ENCODE measurements at places on chromosomes 2 and 18.

DNA sequence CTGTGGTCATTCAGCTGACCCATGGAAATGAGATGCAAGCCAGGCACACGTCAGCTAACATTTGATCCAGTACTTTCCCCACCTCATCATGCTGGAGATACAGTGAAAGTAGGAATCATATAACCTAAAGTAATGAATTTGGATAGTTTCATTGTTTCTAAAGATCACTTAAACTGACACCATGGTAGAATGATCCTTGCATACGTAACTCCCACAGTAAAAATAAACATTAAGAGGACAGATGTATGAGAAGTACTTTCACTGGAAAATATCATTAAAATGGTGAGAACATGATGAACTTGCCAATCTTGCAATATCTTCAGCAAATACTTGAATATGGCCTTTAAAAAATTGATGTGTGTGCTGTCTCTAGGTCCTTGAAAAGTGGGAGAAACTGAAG is 85.4 kb downstream of the MAIP1 start:
- no peak for DNase-seq

DNA sequence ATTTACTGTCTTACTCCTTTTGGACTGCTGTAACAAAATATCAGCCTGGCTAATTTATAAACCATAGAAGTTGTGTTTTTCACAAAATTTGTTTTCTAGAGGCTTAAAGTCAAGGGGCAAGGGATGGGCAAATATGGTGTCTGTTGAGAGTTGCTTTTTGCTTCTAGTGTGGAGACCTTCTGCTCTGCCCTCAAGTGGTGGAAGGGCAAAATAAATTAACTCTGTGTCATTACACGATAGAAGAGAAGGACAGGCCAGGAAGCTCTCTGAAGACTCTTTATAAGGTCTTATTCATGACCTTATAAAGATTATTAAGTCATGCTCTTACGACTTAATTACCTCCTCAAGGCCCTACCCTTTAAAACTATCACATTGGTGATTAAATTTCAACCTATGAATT is 181.2 kb upstream of the LRATD1 start:
- DNase-seq: no peak

DNA sequence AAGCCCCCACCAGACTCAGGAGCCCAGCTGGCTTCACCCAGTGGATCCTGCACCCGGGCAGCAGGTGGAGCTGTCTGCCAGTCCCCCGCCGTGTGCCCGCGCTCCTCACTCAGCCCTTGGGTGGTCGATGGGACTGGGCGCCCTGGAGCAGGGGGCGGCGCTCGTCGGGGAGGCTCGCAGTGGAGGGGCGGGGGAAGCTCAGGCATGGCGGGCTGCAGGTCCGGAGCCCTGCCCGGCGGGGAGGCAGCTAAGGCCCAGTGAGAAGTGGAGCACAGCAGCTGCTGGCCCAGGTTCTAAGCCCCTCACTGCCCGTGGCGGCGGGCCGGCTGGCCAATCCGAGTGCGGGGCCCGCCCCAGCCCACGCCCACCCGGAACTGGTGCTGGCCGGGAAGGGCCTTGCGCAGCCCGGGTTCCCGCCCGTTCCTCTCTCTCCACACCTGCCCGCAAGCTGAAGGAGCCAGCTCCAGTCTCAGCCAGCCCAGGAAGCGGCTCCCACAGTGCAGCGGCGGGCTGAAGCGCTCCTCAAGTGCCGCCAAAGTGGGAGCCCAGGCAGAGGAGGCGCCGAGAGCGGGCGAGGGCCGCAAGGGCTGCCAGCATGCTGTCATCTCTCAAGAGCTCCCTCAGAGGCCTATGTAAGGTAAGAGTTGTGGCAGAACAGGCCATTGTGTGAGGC is 1307.8 kb upstream of the TMEFF2 start:
- DNase-seq: no peak

- no peak for DNase-seq
These were observed 319.9 kb downstream of the AGPS start for GRCh38 chr2:177712462-177712861.

GRCh38 chr2:120244656-120245519 is 7.8 kb upstream of the RALB start:
- no peak for DNase-seq

DNA sequence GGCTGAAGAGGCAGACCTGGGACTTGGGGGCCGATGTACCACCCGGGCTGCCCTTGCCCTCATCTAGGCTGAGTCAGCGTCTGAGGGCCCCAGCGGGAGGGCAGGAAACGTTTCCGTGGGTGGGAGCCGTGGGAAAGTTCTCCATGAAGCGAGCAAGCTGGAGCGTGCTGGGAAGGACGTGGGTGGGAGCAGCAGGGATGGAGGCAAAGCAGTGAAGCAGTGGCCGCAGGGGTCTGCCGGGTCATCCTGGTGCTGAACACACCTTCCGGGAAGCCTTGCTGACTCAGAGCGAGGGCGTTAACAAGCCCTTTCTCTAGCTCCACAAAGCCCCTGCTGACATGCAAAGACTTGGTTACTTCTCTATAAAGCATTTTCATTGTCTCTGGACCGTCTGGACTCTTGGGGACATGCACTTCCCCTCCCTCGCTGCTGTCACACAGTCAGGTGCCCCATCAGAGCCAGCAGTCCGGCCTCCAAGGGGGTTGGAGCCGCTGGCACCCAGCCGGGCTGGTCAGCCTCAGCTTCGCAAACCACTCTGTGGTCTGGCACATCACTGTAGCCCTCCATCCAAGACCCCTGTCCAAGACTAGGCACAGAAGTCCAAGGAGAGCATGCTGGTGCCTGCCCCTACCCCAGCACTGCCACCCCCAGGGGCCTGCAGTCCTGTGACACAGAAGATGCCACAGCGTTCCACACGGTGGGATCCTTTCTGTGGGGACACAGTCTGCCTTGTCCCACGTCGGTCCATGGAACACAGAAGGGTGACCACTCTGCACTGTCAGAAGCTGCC is 115.1 kb upstream of the GPC1 start:
- DNase-seq: no peak

DNA sequence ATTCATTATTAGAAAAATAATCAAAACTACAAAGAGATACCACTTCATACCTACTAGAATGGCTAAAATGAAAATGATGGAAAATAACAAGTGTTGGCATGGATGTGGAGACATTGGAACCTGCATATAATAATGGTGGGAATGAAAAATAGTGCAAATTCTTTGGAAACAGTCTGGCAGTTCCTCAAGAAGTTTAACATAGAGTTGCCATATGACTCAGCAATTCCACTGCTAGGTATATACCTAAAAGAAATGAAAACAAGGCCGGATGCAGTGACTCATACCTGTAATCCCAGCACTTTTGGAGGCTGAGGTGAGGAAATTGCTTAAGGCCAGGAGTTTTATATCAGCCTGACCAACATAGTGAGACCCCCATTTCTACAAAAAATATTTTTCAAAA is 41.6 kb upstream of the ACYP2 start:
- DNase-seq: no peak

GRCh38 chr2:30454571-30454970 is 7.5 kb downstream of the LCLAT1 start:
- no peak for DNase-seq

- no peak for DNase-seq
These were observed 37.9 kb upstream of the PPP1CB start for GRCh38 chr2:28713577-28714298.

DNA sequence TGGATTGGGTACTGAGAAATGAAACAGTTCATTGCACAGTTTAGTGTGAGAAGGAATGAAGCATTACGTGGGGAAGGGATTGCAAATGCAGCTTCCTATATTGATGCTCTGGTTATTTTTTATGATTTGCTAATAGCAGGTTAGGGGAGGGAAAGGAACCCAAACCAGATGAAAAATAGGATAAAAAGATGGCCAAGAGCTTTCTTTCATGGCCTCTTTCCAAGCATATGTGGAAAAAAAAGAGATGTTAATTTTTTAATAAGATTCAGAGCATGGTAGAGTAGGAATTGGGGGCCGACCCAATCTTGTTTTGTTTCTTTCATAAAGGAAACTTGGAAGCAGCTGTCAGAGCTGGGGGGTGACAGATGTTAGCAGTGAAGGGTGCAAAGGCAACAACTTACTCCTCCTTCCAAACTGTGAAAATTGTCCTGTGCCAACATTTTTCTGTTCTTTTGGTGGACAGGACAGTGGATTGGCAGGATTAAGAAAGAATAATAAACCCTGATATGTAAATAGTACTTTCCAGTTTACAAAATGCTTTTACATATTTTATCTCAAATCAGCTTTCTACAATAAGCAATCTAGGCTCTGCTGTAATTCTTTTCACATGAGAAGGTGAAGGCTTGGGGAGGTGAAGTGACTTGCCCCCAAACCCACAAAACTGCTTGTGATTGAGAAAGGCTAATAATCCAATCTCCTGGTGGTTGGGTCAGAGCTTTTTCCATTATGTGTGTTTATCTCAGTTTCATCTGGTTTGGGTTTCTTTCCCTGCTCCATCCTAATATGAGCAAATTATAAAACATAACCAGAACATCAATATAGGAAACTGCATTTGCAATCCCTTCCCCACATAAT is 270.1 kb downstream of the ETAA1 start:
- DNase-seq: no peak

- no peak for DNase-seq
These were observed 42.5 kb upstream of the GLI2 start for GRCh38 chr2:120693121-120693520.

- DNase-seq: no peak
These were observed 354.6 kb upstream of the SETBP1 start for GRCh38 chr18:44325903-44326635.

DNA sequence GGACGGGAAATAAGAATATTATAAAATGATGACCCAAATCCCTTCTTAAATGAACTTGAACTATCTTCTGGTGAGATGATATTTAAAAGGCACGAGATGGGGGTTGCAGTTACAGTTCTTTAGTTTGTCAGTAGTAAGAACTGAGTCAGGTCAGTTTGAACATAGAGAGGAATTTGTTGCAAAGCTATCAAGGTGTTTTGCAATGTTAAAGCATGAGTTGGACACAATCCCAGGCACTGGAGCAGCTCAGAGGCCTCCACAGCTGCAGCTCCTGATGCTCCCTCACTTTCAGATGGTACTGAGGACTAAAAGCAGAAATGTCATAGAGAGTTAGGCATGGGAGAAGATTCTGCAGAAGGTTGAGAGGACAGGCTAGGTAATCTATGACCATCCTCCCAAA is 236.0 kb downstream of the BCL2 start:
- DNase-seq: no peak

- DNase-seq: no peak
These were observed 54.8 kb downstream of the SEMA4F start for GRCh38 chr2:74708883-74709282.

DNA sequence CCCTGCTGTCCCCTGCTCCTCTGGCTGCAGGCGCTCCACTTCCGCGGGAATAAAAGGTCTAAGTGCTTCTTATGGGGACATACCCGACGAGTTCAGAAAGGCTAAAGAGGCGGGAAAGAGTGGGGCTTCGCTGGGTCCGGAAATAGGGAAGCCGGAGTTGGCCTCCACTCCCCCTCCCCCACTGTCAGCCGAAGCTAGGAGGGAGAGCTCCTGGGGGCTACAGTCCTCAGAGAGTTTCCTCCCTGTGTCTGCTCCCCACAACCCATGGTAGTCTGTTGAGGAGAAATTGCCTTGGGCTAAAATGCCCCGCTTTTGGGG is 7.2 kb downstream of the GAD1 start:
- no peak for DNase-seq

GRCh38 chr2:230326453-230327417 is at the start of gene SP140L:
TSS of gene SP140L (plus strand) at chr2:230327193. CDS start at chr2:230327270, 77 bp downstream.
- DNase-seq: peak; percentile 68

- no peak for DNase-seq
These were observed 3.9 kb upstream of the MLPH start for GRCh38 chr2:237483018-237483731.

- DNase-seq: no peak
These were observed 80.3 kb downstream of the CD28 start for GRCh38 chr2:203786549-203787351.

Measured in stimulated activated CD4-positive, alpha-beta T cell treated with anti-CD3 and anti-CD28 coated beads, Interleukin-15, amount 100 ng/mL, for 48 hours (primary cell).